Effector CD4-positive, alpha-beta T cell (primary cell): ENCODE measurements at places on chromosomes 2 and 18.

GRCh38 chr18:47407736-47408135, 156.3 kb upstream of the SKOR2 start:
- no peak for DNase-seq

DNA sequence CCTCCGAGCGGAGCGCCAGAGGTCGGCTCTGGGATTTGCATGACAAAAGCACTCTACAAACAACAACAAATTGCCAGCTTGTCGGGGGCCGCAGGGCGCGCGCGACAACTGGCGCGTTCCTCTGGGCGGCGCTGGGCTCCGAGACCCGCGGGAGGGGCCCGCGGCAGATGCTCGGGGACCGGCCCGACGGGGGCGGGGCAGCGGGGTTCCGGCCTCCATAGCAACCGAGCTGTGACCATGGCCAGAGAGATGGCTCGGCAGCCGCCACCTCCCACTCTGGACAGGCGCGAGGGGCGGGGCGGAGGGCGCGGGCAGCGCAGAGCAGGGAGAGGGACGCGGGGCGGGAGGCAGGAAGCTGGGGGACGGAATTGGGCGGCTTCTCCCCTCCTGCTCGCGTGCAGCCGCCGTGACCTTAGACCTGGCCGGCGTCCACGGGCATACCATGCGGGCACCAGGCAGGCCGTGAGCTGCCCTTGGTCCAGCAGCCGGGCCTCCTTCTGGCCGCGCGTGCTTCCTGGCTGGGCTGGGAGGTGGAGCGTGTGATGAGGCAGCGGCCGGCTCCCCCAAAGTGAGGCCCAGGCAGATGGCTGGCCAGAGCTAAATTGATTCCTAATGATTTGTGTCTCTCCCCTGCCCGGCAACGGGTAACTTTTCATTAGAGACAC, 171.5 kb downstream of the CELF4 start:
- no peak for DNase-seq

GRCh38 chr18:36247036-36247435, 50.5 kb upstream of the FHOD3 start:
- DNase-seq = no peak

GRCh38 chr2:29902356-29902755, 19.0 kb downstream of the ALK start:
- no peak for DNase-seq

GRCh38 chr18:76895498-76895897, 73.1 kb downstream of the ZNF236 start:
- no peak for DNase-seq

GRCh38 chr2:231250698-231251097, 52.3 kb downstream of the ARMC9 start:
- no peak for DNase-seq

DNA sequence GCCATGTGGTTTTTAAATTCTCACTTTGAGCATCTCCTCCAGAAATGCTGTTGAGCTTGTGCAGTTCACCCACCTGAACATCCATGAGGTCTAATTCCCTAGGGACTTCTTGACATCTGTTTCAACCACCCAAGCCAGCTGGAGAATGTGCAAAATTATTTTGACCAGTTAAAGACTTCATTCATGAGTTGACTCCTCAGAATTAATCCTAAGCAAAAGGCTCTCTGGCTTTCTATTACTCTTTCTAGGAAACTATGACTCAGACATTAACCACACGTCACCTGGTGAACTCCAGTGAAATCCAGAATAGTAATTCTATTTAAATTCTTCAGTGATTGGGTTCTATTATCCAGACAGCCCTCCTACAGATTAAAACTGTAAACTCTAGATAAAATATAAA, 247.5 kb downstream of the NBAS start:
- DNase-seq = no peak
